Large intestine (tissue), 12 donors: ENCODE measurements at places on chromosomes 6 and 20.

DNA sequence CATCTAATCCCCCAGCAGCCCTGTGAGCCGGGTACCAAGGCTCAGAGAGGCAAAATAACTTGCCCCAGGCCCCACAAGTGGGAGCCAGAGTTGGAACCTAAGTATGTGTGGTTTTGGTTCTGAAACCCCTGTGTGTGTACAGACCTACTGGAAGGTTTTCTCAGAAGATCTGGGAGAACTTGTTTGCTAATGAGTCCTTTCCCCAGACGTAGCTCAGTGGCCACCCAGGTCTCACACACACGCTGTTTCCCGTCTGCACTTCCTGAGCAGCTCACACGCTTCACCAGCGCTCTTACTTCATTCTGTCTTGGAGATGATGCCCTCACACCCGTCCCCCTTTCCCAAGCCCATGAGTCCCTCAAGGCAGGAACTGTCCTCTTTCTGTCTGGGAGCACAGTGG, 8.2 kb downstream of the CCN5 start:
- DNase-seq = no peak

- no peak for DNase-seq
These were observed 9.7 kb downstream of the MAPRE1 start for GRCh38 chr20:32829311-32830005.

DNA sequence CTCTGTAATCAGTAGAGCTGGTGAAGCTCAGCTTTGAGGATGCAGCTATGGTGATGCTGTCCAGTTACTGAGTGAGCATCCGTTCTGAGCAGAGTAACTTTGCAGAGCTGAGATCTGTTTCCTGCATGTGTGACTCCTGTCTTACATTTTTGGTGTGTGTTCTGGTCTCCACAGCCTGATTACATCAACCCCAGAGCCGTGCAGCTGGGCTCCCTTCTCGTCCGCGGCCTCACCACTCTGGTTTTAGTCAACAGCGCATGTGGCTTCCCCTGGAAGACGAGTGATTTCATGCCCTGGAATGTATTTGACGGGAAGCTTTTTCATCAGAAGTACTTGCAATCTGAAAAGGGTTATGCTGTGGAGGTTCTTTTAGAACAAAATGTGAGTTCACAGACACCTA, 81.6 kb downstream of the FAM120B start:
- no peak for DNase-seq

DNA sequence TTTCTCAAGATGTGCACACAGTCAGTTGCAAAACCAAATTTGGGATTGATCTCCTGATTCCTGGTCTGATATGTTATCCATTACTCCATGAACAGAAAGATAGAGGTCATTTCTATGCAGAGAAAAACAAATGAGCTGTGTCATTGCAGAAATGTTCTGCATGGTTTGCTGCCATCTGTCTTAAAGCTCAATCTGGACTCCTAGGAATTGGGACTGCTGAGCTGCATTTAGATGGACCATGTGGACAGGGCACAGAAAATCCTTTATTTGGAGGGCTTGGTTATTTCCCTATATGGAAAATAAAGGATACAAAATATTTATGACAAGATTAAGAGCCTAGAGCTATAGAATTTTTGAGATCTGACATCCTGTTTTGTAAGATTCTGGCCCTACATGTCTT, 91.3 kb downstream of the ADGRB3 start:
- no peak for DNase-seq

GRCh38 chr6:89021629-89022028, 58.2 kb upstream of the RNGTT start:
- no peak for DNase-seq

DNA sequence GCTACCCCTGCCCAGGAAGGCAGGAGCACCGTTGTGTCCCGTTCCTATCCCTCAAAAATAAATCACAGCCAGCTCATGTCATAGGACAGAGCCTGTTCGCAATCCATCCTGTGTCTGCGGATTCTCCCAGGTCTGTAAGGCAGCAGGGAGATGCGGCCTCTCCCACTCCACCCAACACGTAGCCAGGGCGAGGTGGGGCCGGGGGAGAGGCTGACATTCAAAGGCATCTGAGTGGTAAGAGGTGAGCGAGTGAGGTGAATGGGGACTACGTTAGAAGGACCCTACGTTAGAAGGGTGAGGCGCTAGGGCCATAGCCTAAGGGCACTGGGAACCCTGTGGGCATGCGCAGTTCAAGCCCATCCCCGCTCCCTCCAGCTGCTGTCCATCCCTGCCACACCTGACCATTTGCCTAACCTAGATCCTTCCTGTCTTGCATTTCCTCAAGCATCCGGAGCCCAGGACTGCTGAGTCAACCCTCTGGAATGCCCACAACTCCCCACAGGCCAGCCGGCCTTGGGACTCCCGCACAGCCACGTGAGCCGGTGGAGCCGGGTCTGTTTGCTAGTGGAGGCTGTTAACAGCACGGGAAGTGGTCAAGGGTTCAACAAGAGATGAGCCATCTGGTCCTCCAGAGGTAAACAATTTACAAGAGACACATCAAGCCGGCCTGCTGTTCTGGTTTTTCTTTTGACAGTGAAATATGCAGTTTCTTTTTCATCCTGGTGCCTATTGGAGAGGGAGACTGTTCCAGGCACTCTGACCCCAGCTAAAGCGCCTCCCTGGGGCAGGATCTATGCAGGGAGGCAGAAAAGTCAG, 45.9 kb downstream of the RIPOR3 start:
- peak; percentile 98 for DNase-seq

DNA sequence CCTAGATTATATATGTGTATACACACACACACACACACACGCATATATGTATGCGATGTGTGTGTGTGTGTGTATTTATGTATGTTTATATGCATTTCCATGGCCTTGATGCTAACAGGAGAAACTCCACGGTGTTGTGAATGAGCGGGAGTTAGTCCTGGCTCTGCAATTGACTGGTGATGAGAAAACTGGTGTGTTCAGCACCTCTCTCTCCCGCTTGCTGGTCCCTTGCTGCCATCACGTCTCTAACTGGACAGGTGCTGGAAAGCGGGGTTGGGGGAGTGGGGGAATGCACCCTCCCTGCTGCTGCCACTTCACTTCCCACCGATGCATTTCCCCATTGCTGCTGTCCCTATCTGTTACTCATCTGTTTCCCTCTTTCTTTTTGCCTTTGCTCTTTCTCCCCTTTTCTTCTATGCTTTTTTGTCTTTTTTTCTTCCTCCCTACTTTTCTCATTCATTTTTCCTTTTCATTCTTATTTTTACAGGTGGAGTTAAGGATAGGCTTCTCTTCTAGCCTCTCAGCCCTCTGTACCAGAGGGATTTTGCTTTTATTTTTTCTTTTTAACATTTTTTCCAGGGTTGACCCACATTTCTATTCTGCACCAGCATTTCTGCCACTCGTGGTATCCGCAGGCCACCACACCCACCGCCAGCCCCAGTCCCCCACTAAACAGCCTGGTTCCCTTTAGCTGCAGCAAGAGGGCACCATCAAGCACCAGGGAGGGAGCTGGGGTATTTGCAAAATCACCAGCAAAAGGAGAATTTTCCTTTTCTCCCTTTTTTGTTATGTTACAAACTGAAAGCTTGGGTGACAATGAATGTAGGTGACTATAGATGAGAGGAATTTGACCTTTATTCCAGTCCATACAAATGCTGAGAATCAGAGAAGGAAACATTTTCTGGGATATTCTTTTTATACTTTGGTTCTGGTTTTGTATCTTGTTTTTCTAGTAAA, 115.6 kb downstream of the TCP11 start:
- DNase-seq = no peak

- DNase-seq = no peak
These were observed 148.5 kb downstream of the EDN3 start for GRCh38 chr20:59448851-59449444.

GRCh38 chr20:41456351-41456750, 89.7 kb upstream of the EMILIN3 start:
- DNase-seq = no peak

- DNase-seq = no peak
These were observed 548 bp upstream of the HLA-DRA start for GRCh38 chr6:32439139-32439538.

DNA sequence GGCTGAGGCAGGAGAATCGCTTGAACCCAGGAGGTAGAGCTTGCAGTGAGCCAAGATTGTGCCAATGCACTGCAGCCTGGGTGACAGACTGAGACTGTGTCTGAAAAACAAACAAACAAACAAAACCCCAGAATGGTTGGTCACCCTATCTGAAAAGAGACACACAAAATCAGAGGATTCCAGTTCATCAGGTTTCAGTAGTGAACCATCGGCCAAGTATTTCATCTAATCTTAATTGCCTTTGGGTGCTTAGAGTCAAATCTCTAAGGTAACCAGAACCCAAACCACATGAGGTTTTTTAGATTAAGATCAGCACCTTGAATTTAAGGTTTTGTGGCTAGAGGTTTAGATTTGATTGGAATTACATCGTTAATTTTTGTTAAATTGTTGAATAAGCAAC, 8.3 kb upstream of the ZBTB2 start:
- DNase-seq = no peak

DNA sequence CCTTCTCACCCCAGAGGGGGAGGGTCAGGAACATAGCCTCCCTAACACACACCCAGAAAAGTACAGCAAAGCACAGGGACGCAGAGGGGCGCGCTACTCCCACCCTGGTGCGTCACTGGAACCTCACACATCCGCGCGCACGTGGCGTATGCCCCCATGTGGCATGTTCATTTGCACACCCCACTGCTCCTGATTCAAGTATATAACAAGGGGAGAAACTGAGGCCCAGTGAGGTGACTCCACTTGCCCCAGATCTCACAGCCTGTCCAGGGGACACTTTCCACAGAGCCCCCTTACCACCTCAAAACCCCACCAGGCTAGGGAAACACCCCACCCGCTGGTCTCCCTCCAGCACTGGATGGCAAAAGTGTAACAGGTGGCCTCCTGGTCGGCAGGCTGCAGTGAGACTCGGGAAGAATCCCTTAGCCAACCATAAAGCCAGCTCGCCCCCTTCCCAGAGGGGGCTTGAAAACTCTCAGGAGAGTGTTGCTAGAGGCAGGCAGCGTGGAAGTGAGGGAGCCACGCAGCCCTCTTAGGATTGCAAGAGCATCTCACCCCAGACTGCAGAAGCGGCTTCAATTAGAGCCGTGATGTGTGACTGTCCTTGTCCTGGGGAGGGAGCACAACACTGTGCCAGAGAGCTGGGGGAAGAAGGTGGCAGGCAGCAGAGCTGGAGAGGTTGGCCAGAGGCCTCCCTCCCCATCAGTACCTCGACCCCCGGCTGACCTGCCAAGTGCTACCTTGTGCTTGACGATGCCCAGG, at the start of gene GRM4:
Gene GRM4, minus strand, starts transcription at position 67 of the 762 bp plus-strand sequence. CDS start 12,591 bp downstream, outside the sequence.
- no peak for DNase-seq

DNA sequence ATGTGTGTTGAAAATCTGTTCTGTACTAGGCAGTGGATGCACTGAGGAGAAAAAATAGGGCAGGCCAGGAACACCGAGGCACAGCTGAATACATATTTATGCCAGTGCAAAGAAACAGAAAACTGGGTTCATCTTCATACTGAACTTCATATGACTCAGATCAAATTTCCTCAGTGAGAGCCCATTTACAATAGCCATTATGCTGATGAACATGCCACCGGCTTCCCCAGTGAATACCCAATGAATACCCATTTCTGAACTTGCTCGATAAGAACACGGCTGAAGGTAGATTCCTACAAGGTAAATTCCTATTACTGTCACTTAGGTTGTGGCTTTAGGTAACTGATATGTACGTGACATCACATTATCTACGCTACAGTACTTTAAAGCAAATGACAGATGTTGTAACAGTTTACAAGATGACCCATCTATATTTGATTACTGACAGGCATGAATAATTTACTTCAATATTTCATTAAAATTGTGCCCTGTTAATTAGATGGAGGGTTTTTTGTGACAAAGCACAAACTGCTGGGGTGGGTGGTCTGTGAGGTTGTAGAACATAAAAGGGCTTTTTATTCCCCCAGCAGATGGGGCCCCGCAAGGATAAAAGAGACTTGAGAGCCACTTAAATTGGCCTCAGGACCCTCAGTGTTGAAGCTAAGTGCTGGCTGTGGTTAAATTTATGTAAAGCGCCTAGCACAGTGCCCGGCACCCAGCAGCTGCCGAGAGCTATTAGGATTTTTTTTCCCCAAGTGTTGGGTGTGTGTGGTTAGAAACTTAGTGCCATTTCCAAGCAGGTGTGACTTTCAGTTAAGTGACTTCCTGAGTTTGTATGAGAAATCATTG, 264.5 kb downstream of the CD83 start:
- DNase-seq = no peak

- DNase-seq = no peak
These were observed 141.9 kb downstream of the CCDC170 start for GRCh38 chr6:151635741-151636140.

- no peak for DNase-seq
These were observed 85.3 kb downstream of the DLGAP4 start for GRCh38 chr20:36391456-36391855.

DNA sequence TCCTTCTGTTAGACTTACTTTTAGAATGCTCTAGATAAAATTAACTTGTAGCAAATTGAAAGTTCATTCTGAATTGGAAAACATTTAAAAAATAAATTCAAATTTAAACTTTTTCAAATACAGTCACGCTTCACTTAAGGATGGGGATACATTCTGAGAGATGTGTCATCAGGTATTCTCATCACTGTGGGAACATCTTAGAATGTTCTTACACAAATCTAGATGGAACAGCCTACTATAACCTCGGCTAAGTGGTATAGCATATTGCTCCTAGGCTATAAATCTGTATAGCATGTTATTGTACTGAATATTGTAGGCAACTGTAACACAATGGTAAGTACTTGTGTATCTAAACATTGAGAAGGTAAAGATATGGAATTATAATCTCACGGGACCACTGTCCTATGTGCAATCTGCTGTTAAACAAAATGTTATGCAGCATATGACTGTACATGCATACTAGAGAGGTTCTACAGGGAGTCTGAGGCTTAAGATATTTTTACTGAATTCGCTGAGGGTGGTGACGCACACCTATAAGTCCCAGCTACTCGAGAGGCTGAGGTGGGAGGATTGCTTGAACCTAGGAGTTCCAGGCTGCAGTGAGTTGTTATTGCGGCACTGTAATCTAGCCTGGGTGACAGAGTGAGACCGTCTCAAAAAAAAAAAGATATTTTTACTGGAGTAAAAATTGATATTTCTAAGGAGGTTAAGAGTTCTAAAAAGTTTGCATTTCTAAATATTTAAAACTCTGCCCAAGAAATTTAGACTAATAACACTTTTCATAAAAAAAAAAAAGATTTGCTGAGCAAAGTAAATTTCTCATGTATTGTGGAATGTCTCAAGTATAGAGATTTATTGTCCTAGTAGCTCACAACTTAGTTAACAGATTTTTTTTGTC, 87.3 kb upstream of the TULP1 start:
- no peak for DNase-seq

- peak; percentile 9 for DNase-seq
These were observed 32.1 kb upstream of the RAB23 start for GRCh38 chr6:57254055-57254717.
